Activated T-cell treated with anti-CD3 and anti-CD28 coated beads for 1 hour (primary cell): ENCODE measurements at places on chromosomes 16 and 17.

DNA sequence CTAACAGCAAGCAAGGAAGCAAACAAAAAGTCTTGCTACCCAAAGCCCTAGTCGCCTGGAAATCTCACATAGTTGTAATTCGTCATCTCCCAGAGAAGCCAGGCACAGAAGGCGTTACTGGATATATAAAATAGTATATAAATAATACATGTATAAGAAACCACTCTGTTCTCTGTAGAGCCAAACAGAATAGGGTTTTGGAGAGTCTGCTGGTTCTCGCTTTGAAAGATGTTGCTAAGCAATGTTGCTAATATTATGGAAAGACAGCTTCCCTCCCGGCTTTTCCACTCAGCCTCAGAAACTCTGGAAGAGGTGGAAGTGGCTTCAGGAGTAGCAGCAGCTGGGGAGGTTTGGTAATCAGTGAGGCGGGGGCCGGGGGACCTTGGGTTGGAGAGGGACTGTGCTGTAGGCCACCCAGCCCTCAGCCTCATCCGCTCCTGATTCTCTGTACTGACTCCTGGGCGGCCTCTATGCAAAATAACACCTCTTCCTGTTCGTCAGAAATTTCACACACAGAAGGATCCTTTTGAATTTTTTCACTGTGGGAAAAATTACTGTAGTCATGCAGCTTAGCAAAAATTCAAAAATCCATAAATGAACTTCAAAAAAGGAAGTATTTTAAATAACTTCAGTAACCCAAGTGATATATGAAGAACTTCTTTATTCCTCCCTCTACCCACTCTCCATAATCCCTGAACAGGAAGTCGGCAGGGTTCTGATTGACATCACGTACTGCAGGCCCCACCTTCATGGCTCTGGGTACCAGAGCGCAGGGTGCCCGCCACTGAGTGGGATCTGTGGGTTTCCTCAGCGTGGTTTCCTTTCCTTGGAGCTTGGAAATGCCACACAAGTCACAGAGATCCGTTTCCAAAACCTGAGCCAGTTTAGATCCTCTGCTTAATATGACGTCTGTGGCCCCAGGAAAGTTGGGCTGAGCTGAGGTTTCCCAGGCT lies 51.4 kb downstream of the RAP1GAP2 start:
- no peak for DNase-seq

GRCh38 chr16:25027781-25028180 lies 12.6 kb upstream of the ARHGAP17 start:
- DNase-seq, result no peak

DNA sequence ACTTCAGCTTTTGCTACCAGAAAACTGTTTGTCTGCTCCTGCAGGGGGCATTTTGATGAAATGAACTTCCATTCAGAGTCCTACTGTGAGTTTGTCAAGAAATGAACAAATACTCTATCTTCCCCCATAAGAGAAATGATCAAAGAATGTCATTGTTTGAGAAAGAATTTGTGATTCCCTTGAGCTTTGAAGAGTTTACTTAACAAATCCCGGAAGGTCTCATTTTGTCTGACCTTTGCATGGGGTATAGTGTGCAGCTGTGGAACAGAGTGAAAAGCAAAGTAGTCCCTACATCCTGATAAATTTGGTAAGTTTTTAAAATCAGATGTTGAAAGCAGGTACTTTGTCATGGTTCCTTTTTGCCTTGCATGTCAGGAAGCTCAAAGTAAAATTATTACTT lies 178.0 kb downstream of the ABCC12 start:
- DNase-seq, result no peak

DNA sequence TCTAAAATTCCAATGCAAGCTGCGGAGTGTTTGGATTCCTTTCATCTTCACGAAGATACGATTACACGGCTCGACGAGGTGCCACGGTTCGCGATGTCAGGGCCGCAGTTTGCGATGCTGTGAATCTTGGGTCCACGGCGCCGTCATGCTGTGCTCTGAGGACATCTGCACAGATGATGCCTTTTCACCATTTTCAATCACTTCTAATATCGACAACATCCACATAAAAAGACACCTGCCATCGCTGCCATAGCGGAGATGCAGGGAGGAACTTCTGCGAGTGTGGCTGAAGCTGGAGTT lies 6.8 kb upstream of the APRT start:
- no peak for DNase-seq

GRCh38 chr17:43676471-43676870 lies 14.7 kb upstream of the MEOX1 start:
- DNase-seq, result no peak

DNA sequence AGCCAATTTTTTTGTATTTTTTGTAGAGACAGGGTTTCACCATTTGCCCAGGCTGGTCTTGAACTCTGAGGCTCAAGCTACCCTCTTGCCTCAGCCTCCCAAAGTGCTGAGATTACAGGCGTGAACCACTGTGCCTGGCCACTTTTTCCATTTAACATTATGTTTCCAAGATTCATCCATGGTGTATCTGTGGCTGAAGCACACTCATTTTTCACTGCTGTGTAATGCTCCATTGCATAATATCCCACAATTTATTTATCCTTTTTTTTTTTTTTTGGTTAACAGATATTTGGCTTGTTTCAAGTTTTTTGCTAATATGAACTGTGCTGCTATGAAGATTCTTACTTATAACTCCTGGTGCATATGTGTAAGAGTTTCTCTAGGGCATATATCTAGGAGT lies 1.9 kb upstream of the NUP93 start:
- DNase-seq, result no peak

DNA sequence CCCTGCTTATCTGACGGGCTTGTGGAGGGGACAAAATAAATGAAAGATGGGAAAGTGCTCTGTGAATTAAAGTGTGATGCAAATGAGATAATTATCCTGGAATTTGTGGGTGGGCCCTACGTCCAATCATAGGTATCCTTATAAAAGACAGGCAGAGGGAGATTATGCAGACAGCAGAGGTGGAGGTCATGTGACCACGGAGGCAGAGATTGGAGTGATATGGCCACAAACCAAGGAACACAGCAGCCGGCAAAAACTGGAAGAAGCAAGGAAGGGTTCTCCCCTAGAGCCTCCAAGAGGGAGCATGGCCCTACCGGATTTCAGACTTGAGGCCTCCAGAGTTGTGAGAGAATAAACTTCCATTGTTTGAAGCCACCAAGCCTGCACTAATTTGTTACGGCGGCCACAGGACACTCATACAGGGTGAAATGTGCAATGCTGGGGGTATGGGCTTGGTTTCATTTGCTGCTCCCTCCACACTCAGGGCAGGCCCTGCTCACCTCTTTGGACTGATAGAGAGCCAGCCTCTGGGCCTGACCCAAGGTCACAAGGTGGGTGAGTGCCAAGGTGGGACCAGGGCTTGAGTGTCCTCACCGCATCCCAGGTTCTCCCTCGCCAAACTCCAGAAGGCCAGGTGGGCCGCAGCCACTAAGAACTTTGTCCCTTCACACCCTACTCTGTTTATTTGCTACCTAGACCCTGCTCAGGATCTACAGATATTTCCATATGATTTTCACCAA lies 149.6 kb upstream of the TNRC6C start:
- no peak for DNase-seq

DNA sequence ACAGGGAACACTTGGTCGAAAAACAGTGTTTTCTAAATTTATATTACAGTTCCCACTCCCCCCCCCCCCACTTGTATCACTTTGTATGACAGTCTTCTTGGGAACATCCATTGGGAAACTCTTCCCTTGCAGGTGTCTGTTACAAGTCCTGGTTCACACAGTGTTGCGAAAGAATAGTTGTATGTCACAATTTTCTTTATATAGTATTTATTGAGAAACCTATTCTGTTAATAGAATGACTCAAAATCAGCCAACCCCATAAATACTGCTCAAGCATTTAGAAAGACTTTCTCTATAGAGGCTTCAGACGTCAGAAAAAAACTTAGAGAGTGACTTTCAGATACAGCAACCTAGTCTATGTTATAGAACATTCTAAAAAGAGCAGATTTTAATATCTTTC lies 414.4 kb downstream of the WWOX start:
- no peak for DNase-seq

DNA sequence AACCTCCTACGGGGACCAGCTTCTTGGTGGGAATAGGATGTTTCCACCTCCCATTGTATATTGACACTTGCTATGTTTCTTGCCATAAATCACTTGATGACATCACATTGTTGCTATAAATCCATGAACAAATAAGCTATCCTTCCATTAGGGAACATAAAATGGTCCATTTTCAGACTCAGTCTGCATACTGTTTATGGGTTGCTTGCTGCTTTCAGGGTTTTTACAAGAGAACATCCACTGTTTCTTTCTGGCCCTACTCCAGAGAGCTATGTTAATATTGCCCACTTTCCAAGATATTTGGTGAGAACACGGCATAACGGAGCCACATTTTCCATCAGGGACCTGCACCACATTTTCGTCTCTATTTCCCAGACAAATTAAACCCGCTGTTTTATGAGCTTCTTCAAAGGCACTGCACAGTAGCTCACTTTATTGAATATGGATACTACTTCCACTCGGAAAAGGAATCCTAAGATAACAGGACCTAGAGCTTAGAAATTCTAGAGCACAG lies 800.2 kb downstream of the KCNJ2 start:
- DNase-seq, result no peak

DNA sequence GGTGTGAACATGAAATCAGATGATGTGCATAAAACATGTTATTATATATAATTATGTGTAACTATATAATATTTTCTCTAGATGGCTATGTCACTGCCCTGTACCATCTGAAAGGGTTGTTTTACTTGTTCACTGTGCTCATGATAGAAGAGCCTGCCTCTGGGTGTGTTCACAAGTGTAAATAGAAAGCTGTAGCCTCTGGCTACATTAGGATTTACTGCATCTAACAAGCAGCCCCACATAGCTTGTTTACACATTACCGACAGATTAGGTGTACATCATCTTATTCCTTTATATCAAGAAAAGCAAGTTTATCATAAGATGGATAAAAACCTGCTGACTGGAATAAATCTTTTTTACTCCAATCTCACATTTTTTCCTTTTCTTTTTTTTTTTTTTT lies 46.1 kb downstream of the CHD9 start:
- no peak for DNase-seq

DNA sequence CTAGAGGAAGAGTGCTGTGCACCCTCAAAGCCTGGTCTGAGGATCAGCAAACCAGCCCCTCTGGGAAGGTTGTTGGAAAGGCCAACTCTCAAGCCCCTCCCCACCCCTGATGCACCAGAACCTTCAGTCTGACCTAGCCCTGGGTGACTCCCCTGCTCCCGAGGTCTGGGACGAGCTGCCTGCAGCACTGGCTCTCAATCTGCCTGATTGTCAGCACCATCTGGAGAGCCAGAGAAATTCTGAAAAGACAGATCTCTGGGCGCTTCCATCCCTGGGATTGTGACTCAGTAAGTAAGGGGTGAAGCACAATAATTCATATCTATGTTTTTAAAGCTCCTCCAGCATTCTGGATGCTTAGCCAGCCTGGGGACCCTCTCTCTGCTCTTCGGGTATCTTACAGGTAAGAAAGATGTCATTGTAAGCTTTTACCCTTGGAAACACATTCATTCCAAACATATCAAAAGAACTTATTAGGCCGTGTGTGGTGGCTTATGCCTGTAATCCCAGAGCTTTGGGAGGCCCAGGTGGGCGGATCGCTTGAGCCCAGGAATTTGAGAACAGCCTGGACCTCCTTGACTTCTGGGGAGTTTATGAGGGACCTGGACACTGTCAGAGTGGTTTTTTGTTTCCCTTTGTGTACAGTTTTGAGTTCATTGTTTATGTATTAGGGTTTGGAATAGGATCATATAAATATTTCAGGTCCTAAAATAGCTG lies 147.5 kb downstream of the KCNJ12 start:
- no peak for DNase-seq

DNA sequence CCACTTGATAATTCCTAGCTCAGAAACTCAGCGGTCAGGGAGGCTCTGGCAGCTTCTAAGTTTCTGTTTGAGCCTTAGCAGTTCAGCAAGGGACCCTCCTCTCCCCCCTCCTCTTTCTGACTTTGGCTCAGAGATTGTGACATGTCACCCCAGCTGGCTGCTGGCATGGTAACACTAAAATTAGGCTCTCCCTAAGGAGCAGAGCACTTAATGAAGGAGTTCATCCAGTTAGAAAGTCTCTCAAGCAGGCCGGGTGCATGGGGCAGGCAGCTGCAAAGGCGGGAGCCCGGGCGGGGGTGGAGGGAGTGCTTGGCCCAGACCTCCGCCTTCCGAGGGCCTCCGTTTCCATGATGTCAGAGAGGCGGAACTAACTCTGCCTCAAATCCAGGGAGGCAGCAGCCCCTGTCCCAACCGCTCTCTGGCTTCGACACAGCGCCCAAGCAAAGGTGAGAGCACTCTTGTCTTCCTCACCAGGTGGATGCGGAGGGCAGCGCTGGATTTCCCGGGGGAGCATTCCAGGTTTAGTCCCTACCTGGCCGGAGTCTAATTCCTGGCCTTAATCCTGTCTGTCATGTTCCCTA lies 128.0 kb upstream of the PLCG2 start:
- DNase-seq, result no peak

DNA sequence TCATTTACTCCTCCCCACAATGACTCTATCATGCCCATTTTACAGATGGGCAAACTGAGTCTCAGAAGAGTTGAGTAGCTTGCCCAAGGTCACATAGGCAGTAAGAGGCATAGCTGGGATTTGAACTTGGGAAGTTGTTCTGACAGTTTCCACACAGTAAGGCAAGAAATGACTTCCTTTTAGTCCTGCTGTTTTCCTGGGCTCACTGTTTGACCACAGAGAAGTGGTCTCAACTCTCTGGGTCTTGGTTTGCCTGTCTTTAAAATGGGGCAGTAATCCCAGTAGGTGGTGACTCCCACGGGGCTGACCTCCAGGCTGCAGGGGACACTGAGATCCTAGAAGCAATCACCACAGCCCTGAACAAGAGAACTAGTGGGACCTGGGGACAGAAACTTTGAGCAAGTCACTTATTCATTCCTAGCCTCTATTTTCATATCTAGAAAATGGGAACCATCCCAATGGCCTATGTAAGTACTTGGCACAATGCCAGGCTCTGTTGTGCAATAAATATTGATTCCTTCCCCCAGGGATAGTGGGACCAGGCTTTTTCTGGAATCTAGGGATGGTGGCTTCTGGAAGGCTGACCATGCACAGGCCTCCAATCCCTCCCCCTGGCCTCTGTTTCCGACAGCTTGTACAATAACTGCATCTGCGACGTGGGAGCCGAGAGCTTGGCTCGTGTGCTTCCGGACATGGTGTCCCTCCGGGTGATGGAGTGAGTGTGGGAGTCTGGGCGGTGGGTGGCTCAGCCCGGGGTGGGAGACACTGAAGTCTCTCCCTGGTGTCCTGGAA lies 20.5 kb downstream of the DEXI start:
- DNase-seq, result no peak

DNA sequence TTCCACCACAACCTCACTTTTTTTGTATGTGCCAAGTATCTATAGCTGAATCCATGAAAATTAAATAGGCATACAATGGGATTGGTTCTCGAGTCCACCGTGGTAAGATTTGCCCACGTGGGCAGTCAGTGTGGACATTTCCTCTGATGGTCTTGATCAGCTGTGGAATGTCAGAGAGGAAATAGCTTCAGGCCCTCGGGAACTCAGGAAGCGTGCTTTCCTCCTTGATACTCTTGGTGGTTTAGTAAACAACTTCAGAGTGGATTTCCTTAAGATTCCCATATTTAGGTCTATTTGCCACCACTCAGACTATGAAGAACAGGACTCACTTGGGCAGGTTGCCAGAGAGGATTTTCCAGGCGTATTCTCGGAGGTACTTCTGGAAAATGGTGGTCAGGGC lies 152.5 kb downstream of the VPS53 start:
- DNase-seq, result no peak
